Esophagus mucosa (tissue), 1 donor: ENCODE measurements at places on chromosomes 13 and 19. TPM values are rescaled to one million over a fixed set of nuclear protein-coding genes. Genes with fewer than 3 reads are reported as not detected.

CLEC11A gene
- 2.7 TPM for total RNA-seq

NALCN gene
- not detected for total RNA-seq

LRFN3 gene
- 7.7 TPM for total RNA-seq

MBD3L2 gene
- total RNA-seq, result not detected

LCP1 gene
- 5.3 TPM for total RNA-seq

CA11 gene
- 3.1 TPM for total RNA-seq

PCDH17 gene
- total RNA-seq, result 2.1 TPM

FAM83E gene
- 6.5 TPM for total RNA-seq

RASIP1 gene
- 7.3 TPM for total RNA-seq

GRAMD1A gene
- 11.8 TPM for total RNA-seq

GRCh38 chr13:74835579-74835978 lies 646.4 kb downstream of the TBC1D4 start:
- ATAC-seq, result no peak

DNA sequence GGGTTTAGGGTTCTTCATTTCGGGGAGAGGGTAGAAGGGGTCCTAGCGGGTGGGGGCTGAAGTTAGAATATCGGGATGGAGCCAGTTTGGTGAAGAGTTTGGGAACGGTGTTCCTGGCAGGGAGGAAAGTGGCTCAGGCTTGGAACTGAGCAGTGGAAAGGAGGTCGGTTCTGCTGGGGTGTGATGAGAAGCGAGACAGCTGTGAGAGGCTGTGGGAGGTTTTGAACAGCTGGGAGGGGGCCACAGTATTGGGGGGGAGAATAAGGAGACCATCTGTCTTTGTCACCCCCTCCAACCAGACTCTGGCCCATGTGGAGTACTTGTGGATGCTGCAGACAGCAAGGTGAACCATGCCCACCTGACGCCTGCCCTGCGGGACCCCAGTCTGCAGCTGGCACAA lies 1.0 kb upstream of the TM6SF2 start:
- no peak for ATAC-seq

- peak; percentile 95 for ATAC-seq
These were observed at the start of gene ZNF132 for GRCh38 chr19:58439576-58440554. ZNF132 (minus strand) TSS chr19:58440153; CDS start chr19:58439821, 332 bp downstream.

- ATAC-seq, result no peak
These were observed 147.2 kb downstream of the MIPEP start for GRCh38 chr13:23741879-23742510.

GRCh38 chr13:92547266-92547665 lies 679.3 kb upstream of the GPC6 start:
- ATAC-seq, result no peak

- no peak for ATAC-seq
These were observed 35.1 kb downstream of the RNF6 start for GRCh38 chr13:26186995-26187394.

DNA sequence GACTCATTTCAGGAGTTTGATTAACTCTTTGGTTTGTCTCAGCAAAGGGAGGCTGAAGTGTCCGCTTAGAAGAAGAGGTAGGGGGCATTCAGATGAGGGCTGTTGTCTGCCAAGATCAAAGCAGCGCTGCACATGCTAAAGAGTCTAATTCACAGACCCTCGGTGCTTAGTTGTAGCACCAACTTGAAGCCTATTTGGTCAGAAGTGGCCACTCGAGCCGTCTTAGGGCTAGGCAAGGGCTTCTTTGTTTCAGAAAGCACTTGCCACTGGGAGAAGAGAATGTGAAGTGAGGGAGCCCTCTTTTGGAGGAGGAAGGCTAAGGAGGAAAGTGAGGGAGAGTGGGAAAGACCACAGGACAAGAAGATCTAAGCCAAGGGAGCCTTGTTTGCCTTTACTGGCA lies 313.4 kb upstream of the TMTC4 start:
- ATAC-seq, result no peak

DNA sequence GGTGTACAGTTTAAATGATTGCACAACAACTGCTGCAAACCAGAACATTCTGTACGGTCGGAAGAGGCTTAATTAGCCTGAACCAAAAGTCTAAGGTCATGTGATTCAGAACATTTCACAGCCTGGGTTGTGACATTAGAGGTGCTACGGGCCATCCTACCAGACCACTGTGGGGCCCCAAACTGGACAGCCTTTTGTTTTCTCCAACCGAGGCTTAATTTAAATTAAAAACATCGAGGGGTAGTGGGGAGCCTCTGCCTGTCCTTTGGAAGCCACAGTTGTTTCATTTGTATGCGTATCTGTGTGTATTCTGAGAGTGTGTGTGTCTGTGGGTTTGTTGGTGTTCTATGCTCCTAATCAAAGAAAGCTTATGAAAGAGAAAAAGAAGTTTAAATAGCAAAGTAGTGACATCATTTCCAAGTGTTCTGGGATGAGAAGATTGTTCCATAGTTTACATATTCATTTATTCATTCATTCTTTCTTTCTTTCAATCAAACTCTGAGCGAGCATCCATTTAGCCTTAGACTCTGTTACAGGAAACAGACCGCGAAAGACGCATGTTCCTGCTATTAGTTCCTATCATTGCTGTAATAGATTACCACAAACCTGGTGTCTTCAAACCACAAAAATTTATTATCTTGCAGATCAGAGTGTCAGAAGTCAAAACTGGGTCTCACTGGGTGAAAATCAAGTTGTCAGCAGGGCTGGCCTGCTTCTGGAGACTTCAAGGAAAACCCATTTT lies 444.8 kb downstream of the FOXO1 start:
- ATAC-seq, result peak; percentile 67

- ATAC-seq, result no peak
These were observed 195.3 kb downstream of the USP12 start for GRCh38 chr13:26976313-26976712.

DNA sequence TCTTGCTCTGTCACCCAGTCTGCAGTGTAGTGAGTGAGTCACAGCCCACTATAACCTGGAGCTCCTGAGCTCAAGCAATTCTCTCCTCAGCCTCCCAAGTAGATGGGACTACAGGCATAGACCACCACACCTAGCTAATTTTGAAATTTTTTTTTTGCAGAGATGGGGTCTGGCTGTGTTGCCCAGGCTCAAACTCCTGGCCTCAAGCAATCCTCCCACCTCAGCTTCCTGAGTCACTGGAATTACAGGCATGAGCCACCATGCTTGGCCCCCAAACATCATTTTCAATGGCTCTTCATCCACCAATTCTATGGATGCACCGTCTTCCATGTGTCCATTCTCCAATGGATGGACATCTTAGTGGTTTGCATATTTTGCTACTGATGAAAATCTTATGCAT lies 68.9 kb downstream of the ZNF557 start:
- ATAC-seq, result no peak

GRCh38 chr19:3656073-3656746 lies 29.6 kb upstream of the CACTIN start:
- no peak for ATAC-seq

DNA sequence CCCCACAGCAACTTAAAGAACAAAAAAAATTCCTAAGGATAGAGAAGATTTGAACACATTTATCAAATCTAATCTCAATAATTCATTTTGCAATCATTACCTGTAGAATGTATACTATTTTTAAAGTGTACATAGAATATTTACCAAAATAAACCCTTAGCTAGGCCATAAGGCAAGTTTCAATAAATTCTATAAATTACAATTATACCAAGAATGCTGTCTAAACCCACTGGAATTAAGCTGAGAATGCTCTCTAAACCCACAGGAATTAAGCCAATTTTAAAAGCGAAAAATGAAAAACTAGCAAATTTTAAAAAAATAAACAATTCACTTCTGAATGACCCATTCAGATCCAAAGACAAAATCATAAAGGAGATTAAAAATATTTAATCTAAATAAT lies 540.4 kb upstream of the NBEA start:
- no peak for ATAC-seq

DNA sequence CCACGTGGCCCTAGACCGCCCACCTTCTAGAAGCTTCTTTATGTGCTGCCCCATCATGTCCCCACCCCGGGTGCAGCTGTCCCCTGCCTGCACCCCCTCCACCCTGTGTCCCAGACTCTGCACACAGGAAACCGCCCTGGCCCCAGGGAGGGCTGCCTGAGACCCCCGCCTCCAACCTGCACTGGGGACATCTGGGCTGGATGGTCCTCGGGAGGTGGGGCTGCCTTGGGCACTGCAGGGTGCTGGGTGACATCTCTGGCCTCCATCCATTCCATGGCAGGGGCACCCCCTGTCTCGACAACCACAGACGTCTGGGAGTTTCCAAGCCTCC lies 17.8 kb upstream of the ZBTB7A start:
- ATAC-seq, result no peak

- ATAC-seq, result no peak
These were observed 15.4 kb upstream of the UBE2L5 start for GRCh38 chr13:30406779-30407416.

GRCh38 chr13:84672616-84673015 lies 790.3 kb upstream of the SLITRK1 start:
- ATAC-seq, result no peak

DNA sequence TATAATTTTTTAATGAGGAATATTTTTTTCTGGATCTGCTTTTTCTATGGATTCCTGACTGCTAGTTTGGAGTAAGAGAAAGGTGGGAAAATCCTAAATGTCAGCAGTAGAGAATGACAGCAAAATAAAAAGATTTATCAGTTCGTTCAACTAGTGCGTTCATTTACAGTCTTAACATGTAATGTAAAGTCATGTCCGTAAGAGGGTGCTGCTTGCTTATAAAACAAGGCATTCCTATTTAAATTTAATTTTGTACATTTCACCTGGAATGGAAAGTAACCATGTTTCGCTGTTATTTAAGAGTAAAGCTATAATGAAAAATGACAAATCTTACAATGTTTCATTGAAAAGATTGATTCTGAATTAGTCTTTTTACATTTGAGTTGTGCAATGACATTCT lies 76.6 kb downstream of the ZMYM2 start:
- ATAC-seq, result no peak

DNA sequence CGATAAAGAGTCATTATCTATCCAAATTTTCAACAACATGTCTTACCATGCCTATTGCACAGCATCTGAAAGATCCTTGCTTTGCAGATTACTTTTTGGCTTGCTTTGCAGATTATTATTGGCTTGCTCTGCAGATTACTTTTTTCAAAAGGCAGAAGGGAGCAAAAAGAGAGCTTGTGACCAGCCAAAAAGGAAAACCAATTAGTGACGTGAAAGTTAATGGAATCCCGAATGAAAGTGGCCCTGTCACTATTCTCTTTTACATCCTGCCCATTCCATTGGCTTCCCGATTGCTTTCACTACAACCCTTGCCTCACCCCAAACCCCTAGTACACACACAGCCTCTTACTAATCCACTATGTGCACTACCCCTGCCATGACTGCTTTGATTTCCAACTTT lies 81.3 kb downstream of the LHFPL6 start:
- ATAC-seq, result no peak

GRCh38 chr13:113427562-113428468 lies 25.5 kb downstream of the ADPRHL1 start:
- no peak for ATAC-seq

- no peak for ATAC-seq
These were observed 40.0 kb upstream of the TDRD3 start for GRCh38 chr13:60356970-60357369.

DNA sequence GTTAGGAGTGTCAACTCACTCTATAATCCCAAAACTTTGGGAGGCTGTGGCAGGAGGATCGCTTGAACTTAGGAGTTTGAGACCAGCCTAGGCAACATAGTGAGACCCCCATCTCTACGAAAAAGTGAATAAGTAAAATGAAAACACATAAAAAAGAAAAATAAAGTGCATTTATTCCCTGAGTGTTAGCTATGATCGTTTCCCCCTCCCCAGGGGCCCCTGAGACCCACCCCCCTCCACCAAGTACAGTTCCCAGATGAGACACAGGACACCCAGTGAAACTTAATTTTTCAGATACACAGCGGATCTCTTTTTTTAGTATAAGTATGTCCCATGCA lies 28.6 kb upstream of the NANOS3 start:
- no peak for ATAC-seq

DNA sequence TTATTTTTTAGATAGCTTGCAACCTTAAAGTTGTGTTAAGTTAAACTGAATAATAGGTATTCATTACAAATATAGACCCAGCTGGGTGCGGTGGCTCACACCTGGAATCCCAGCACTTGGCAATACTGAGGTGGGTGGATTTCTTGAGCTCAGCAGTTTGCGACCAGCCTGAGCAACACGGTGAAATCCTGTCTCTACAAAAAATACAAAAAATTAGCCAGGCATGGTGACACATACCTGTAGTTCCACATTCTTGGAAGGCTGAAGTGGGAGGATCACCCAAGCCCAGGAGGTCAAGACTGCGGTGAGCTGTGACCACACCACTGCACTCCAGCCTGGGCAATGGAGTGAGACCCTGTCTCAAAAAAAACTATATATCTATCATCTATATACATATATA lies 386.5 kb downstream of the PCDH17 start:
- ATAC-seq, result no peak
